Adrenal gland (tissue), 19 donors: ENCODE measurements at places on chromosomes 1 and 21. TPM values are rescaled to one million over a fixed set of nuclear protein-coding genes. Genes with fewer than 3 reads are reported as not detected.

Gene RNU1-2
- total RNA-seq: under 0.01 TPM

DNA sequence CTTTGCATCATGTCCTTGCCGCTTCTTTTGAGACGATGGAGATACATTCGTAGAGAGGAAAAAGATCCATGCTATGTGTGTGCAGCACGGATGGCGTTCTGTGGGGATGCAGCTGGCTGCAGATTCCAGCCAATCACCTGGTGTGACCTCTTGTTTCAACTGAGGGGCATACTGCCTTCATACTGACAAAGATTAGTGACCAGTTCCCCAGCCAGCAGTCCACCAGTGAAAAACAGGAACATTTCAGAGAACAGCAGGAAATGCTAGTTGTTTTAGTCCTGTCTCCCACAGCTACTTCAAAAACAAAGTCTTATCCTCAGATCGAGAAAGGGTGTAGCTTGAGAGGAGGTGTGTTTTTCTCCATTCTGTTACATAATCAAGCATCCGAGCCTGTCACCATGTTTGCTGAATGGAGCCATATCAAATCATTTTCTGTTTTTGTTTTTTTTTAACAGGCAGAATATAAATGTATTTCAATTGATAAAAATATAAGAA is 255.7 kb upstream of the FMN2 start:
- H3K27me3 ChIP-seq: no peaks in the 10 kb centered on the region
- no peaks in the 10 kb centered on the region for H3K4me1 ChIP-seq
- H3K4me3 ChIP-seq: no peak overlapping the region

DNA sequence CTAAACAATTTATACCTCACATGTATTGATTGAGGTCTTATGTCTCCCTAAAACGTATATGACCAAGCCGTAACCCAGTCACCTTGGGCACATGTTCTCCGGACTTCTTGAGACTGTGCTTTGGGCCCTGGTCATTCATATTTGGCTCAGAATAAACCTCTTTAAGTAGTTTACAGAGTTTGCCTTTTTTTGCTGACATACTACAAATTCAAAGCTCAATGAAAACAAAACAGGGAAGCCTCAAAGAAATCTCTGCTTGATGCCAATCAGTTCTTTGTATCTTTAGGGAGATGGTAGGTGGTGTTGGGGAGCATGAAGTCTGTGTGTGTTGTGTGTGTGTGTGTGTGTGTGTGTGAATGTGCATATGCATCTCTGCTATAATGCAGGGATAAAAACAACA is 247.0 kb downstream of the KCNJ6 start:
- no peak for DNase-seq
- no peaks in the 10 kb centered on the region for H3K4me1 ChIP-seq
- no peak overlapping the region for H3K4me3 ChIP-seq

- H3K27me3 ChIP-seq: no peaks in the 10 kb centered on the region
- no peak overlapping the region for H3K4me3 ChIP-seq
- no peaks in the 10 kb centered on the region for H3K36me3 ChIP-seq
- DNase-seq: no peak
- H3K27ac ChIP-seq: no peak overlapping the region
Measured at GRCh38 chr1:10958614-10959013, 53.8 kb upstream of the TARDBP start.
